ENCODE measurements at places on chromosomes 7 and 10.
A peak's percentile ranks its signal among the peaks of the same experiment; 100 is the strongest.

DNA sequence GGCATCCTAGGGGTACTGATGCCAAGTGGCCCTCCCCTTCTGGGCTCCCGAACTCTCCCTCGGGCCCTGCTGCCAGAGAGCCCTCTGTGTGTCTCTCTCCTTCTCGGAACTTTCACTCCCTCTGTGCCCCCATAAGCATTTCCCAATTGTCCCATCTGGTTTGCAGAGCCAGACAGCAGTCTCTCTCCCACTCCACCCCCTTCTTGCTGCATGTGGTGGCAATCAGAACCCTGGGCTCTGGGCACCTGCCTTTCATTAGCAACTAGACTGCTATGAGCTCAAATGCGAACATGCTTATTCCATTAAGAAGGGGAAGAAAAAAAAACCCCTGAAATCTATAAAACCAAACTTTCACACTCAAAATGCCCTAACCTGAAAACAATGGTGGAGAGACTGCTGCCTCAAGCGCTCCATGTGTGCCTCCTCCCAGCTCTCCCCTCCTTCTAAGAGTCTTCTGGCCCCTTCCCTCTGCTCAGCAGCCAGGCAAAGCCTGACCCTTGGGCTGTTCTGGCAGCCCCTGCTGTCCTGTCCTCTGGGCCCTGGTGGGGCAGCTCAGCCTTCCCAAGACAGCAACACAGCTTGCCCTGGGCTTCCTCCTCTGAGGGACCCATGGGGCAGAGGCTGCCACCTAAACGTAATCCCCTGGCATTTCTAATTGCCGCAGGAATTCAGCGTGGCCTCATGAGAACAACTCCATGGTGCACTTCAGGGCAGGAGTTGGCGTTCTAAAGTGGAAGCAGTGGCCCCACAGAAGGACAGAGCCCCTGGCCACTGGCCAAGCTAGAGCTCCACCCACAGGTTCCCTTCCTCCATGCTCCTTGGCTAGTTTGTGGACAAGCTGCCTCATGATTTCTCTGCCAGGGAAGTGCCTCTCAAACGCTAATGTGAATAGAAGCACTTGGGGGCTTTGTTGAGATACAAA, 415.4 kb downstream of the PLXNA4 start:
- peak; percentile 6 for DNase-seq

GRCh38 chr7:158396301-158396905, 191.2 kb downstream of the PTPRN2 start:
- no peak for DNase-seq

GRCh38 chr10:130021383-130021950, 57.4 kb upstream of the EBF3 start:
- DNase-seq = peak; percentile 94

- no peak for DNase-seq
These were observed 1.5 kb downstream of the DNA2 start for GRCh38 chr10:68470300-68470699.

GRCh38 chr7:37920849-37921805, 687 bp downstream of the EPDR1 start:
- DNase-seq = no peak

GRCh38 chr10:104767745-104768144, 126.7 kb downstream of the SORCS3 start:
- no peak for DNase-seq

GRCh38 chr10:118804262-118804773, 49.5 kb upstream of the CACUL1 start:
- DNase-seq = no peak

- no peak for DNase-seq
These were observed 74.1 kb downstream of the TES start for GRCh38 chr7:116284390-116284789.

- DNase-seq = no peak
These were observed 31.7 kb downstream of the DYNC1I1 start for GRCh38 chr7:95804052-95804451.

GRCh38 chr10:19828278-19829049, 12.2 kb downstream of the PLXDC2 start:
- DNase-seq = no peak
